ENCODE measurements at places on chromosomes 5 and 9.

DNA sequence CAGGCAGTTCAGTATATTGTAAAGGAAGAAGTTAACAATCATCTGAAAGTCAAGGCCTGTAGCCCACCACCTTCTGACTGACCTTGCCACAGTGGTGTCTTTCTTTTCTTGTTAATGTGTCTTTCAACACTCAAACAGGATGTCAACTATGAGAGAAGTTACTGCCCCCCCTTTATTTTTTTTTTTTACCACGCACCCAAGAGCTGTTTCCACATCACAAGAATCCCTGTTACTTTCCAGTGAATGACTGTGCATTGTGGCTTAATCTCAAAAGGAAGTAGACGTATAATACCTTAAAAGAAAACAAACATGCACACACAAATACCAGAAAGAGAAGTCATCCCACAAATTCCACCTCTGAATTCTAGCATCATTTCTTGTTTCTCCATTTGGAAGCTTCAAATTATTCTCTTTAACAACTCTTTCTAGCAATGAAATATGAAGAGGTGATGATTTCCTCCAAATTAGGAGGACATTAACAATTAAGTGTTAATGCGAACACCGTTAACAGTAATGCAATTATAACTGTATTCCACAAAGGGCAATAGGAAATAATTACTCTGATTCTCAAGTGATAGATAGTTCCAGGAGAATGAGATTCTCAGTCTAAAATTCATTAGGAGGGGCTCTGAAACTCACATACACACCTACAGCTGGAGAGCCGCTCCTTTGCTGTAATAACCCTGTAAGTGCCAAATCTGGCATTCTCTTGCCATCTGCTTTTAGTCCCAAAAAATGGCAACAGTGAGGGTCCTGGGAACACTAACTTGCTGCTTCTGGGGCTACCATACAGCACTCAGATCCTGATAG lies 201.0 kb downstream of the EFNA5 start:
- DNase-seq = peak; percentile 91

- no peak for DNase-seq
Observed at GRCh38 chr5:161975350-161975749, 92.2 kb upstream of the GABRG2 start.

DNA sequence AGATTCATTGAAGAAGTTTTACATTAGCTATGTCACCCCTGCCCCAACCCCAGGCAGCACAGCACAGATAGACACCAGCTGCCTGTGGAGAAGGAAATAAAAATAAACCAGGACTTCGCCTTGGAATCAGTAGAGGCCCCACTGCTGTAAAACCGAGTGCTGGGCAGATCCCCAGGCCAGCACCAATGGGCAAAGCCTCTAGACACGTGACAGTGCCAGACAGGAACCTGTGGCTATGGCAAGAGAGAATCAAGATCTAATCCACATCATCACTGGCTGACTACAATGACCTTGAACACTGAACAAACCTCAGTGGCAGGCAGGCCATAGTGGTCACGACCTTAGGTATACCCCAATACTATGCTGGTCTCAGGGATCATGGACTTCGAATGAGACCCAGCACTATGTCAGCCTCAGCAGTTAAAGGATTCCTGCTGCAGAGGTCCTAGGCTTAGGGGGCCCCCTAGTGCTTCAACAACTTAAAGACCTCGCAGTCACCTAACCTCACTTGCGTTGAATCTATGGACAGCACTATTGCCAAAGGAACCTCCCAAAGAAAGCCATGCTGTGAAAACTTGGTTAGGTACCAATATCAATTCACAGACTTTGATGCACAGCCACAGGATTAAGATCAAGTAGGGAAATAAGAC lies 2118.6 kb upstream of the C9orf72 start:
- no peak for DNase-seq

DNA sequence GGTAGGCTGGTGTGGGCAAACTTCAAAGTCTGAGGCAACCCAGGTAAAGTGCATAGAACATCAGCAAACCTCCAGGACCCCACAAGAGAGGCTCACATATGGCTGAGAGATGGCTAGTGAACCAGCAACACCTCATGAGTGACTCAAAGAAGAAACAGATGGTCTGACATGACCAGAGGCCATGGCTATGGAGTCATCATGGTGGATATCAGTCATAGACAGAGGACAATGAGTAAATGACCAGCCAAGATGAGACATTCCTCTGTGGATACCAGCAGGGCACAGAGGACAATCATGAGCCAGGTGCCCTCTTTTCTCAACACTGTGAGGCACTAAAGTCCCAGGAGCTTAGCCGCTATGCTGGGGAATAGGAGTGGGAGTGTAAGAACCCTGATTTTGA lies 180.8 kb downstream of the RASEF start:
- DNase-seq = no peak

DNA sequence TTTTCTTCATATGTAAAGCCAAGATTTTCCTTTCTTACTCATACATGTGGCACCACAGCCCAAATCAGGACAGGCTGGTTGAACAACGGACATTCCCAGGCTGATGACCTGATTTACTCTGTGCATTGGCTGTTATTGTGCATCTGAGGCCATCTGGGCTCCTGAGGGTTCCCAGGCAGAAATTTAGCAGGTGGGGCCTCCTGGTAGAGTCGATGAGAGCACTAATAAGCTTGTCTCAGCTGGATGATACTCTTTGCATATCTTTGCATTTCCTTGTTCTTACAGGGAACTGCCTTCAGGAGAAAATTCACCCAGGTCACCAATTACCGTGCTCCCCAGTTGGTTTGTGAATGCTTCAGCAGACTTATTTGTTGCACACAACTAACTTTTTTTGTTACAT lies 605.1 kb downstream of the ELAVL2 start:
- no peak for DNase-seq

DNA sequence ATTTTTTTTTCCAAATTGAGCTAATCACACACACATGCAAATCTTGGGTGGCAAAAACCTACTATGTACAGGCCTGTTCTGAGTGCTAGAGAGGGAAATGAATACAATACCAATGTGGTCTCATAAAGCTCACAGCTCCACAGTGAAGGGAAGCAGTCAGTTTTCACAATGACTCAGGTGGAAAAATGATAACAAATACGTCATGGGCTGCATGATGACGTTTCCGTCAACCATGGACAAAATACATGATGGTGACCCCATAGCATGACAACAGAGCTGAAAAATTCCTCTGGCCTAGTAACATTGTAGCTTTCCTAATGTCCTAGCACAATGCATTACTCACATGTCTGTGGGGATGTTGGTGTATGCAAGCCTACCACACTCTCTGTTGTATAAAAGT lies 252.5 kb downstream of the TRIM32 start:
- no peak for DNase-seq

- no peak for DNase-seq
Observed at GRCh38 chr5:173320259-173320658, 8.0 kb downstream of the STC2 start.

- DNase-seq = no peak
Observed at GRCh38 chr9:35116539-35116897, 856 bp upstream of the ATOSB start.

DNA sequence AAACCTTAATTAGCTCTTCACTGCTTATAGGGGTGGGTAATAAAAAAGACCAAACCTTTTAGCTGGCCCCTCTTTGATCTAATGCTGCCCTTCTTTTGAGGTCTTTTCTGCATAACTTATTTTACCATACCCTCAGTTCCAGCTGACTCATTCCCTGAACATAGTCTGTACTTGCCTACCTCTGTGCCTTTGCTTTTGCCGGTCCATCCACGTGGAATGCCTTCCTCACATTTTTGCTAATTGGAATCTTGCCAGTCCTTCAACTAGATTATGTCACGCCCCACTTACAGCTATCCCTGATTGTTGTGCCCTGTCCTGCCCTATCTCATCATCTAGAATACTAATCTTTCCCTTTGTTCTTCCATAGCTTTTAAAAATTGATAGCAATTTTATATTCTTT lies 44.2 kb downstream of the FAF2 start:
- DNase-seq = peak; percentile 23

- DNase-seq = no peak
Observed at GRCh38 chr5:123810746-123811340, 298.9 kb downstream of the CSNK1G3 start.

DNA sequence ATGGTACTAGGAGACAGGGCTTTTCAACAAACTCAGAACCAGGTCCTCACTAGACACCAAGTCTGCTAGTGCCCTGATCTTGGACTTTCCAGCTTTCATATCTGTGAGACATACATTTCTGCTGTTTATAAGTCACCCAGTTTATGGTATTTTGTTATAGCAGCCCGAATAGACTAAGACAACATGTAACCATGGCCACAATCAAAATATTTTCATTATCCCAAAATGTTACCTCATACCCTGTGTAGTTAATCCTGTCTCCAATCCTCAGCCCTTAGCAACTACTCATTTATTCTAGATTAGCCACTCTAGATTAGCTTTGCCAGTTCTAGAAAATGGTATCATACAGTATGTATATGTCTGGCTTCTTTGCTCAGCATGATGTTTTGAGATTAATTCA lies 6.3 kb upstream of the ATG10 start:
- DNase-seq = no peak

GRCh38 chr5:42621662-42622061 lies 135.0 kb upstream of the CCDC152 start:
- DNase-seq = no peak

- no peak for DNase-seq
Observed at GRCh38 chr5:138918686-138919085, 43.6 kb upstream of the LRRTM2 start.

DNA sequence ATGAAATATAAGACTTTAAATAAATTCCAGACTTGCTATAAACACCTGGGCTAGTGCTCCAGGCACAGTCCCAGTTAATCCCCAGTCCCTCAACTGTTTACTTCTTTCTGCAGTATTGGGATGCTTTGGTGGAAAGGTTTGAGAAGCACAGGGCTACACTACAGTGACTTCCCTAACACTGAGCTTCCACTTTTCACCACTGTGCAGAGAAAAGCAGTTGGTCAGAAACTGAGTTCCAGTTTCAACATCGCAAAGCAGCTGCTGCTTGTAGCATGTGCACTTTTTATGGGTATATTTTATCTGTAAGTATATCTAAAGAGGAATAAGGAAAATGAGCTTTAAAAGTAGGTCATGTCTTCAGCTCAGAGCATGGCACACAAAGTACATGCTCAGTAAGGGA lies 339.7 kb downstream of the NTRK2 start:
- no peak for DNase-seq

DNA sequence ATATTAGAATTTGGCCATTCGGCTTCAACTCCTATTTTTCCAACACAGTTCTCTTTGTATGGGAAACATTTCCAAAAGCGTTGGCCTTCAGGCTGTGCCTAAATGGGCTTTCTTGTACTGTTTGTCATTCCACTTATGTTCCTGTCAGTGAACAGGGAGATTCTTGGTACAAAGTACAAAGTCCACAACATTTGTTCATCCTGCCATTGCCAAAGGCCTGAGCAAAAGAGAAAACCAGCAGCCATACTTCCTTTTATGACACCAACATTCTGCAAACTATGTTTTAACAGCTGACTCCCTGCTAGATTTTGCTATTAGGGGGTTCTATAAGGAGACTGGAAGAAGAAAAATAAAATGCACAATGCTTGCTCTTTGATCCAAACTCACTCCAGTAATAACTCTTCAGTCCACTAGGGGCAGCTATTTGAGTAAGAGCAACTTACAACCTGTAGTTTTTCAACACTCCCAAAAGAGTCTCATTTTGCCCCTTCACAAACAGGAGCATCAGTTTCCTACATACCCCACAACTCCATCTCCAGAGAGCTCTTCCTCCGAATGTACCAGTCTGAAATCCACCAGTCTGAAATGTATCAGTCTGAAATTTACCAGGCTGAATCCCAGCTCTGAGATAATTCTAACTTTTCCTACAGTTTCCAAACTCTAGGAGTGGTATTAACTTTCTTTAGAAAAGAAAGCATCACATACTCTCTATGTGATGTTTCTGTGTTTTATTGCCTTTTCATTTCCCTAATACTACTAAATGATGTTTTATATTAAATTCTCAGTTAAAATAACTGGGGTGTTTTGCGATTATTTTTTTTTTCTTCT lies 693.8 kb downstream of the DNAH5 start:
- DNase-seq = no peak

Measured in retinal pigment epithelial cell (primary cell).